Immature natural killer cell (primary cell): ENCODE measurements at places on chromosomes 11 and 22.

- no peak for DNase-seq
These were observed 41.1 kb downstream of the PACS1 start for GRCh38 chr11:66111158-66111557.

GRCh38 chr22:28898233-28898629 is 14.9 kb downstream of the ZNRF3 start:
- DNase-seq, result no peak

DNA sequence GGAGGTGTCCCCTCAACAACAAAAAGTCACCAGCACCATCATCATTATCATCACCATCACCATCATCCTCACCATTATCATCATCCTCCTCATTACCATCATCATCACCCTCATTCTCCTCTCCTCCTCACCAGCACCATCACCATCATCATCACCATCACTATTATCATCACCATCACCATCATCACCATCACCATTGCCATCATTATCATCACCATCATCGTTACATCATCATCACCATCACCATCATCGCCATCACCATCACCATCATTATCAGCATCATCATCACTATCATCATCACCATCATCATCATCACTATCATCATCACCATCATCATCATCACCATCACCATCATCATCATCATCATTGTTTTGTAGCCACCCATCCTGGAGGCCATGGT is 212.6 kb downstream of the MN1 start:
- no peak for DNase-seq

DNA sequence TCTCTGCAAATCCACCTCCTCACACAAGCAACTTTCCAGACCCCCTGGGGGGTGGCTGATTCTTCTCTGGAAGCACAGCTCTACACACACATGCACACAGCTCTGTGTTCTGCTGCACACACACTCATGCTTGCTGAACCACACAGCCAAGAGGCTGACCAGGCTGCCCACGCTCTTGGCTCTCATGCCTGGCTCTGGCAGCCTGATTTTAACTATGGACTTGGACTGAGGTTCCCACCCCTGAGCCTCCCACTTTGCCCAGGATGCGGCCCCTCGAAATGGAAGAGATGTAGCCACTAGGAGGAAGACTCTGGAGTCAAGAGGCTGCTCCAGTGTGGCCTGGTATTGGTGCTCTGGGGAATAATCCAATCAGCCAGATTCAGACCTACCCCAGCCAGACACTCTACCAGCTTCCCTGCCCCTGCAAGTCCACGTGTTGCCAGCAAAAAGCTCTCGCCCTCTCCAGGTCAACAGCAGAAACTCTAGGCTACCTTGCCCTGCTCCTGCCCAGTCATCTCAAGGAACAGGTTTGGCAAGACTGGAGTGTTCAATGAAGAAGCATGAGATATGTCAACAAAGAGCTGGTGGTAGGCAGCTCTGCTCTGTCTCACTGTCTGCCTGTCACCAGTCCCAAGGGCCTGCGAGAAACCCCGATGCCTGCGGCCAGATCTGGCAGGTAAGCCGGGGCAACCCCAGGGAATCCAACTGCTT is 8.8 kb upstream of the CASTOR1 start:
- no peak for DNase-seq

GRCh38 chr22:30452861-30453260 is 19.0 kb downstream of the SEC14L3 start:
- no peak for DNase-seq

GRCh38 chr11:44936951-44937543 is 13.6 kb downstream of the TP53I11 start:
- DNase-seq, result no peak

- no peak for DNase-seq
These were observed 16.4 kb upstream of the SHANK2 start for GRCh38 chr11:71268706-71269321.

- no peak for DNase-seq
These were observed 854.3 kb downstream of the KCNA4 start for GRCh38 chr11:29162491-29162890.

- DNase-seq, result no peak
These were observed 1.3 kb downstream of the ALG9 start for GRCh38 chr11:111870113-111870512.

DNA sequence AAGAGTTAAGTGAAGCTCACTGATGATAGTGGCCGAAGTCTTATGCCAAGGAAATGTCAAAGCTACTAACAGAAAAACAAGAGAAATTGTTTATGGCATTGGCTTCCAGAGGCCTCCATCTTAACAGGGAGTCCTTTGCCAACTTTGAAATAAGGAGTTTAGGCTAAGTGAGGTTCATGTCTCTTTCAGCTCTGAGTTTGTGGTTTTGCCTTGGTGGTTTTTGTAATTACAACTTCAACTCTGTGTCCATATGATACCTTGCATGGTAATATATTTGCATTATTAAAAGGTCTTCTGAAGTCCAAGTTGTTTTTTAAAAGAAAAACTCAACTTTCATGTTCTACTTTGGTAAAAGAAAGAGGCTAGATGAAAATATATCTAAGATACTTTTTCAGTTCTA is 31.4 kb upstream of the ANO5 start:
- no peak for DNase-seq

DNA sequence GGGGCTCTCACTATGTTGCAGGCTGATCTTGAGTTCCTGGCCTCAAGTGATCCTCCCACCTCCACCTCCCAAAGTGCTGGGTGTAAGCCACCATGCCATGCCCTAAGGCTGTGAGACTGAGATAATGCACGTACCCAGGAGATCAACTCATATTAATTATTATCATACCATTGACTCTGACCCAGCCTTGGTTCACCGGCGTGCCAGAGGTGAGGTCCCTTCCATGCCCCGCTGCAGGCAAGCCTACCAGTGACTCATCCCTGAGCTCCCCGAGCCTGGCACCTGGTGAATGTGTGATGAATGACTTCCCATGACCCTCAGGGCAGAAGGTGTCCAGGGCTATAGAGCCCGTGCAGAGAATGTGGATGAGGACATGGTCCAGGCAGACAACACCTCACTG is 12.1 kb downstream of the GAL3ST1 start:
- DNase-seq, result no peak

DNA sequence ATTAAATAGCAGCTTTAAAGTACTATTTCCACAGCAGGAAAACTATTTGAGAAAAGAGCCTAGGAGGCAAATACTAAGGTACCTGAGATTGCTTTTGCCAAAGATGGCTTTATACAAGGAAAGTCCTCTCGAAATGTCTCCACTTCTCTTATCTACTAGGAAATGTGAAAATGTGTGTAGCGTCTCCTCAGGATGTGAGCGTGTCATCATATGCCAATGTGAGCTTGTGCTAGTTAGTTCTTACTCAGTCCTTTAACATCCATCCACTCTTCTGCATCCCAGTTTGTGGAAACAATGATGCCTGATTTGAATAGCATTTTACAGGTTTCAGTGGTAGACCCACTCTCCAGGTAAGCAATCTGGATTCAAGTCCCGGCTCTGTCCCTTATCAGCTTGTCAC is 421.0 kb downstream of the DYNC2H1 start:
- no peak for DNase-seq

GRCh38 chr11:2290351-2290841 is 11.3 kb downstream of the C11orf21 start:
- no peak for DNase-seq

- DNase-seq, result no peak
These were observed 77.1 kb downstream of the UVRAG start for GRCh38 chr11:75891947-75892739.

DNA sequence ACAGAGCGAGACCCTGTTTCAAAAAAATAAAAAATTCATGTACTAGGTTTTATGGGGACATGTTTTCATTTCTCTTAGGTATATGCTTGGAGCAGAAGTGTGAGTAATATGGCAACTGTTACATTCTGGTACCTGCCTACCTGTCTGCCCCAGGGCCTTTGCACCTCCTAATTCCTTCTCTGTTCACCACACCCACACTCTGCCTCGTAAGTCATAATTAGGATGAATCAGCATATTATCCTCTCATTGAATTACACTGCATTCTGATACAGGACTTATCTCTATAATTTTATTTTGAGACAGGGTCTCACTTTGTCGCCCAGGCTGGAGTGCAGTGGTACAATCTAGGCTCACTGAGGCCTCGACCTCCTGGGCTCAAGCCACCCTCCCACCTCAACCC is 3.1 kb upstream of the RAPSN start:
- no peak for DNase-seq

GRCh38 chr11:9493492-9493891 is 32.7 kb downstream of the ZNF143 start:
- no peak for DNase-seq

DNA sequence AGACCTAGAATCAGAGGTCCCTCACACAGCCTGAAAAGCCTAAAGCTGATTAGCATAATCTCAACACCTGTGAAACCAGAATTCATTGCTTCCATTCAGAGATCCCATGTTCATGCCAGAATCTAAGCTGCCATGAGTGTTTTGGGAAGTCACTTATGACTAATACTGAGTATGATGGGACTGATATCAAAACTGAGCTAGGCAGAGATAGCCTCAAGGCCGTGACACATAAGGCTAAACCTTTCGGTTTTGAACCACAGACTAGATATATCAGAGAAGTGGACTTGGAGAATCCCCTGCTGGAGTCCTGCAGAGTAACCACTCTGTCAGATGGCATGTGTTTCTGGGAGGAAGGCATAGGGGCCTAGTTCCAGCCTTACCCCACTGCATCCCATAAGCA is 23.1 kb upstream of the GLYATL2 start:
- no peak for DNase-seq

GRCh38 chr11:113447621-113448315 is 27.4 kb downstream of the DRD2 start:
- DNase-seq, result no peak

- no peak for DNase-seq
These were observed at the start of gene TAGLN for GRCh38 chr11:117199053-117199915. Gene TAGLN (plus strand): TSS chr11:117199370. CDS start chr11:117203014, 3,644 bp downstream.

DNA sequence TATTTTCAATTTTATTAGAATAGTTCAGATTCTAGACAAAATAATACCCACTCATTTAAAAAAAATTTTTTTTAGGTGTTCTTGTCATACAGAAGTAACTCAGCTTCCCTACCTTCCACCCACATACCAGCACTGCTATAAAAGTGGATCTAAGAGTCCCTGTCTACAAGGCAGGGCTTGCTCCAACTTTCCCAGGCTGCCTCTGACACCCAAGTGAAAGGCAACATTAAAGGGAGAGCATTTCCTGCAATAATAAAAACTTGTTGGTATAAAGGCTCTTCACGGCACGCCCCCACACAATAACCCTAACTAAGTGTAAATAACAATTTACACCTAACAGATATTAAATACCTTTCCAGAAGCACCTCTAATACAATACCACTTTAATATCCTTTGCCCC is 127.2 kb downstream of the APOL5 start:
- no peak for DNase-seq

DNA sequence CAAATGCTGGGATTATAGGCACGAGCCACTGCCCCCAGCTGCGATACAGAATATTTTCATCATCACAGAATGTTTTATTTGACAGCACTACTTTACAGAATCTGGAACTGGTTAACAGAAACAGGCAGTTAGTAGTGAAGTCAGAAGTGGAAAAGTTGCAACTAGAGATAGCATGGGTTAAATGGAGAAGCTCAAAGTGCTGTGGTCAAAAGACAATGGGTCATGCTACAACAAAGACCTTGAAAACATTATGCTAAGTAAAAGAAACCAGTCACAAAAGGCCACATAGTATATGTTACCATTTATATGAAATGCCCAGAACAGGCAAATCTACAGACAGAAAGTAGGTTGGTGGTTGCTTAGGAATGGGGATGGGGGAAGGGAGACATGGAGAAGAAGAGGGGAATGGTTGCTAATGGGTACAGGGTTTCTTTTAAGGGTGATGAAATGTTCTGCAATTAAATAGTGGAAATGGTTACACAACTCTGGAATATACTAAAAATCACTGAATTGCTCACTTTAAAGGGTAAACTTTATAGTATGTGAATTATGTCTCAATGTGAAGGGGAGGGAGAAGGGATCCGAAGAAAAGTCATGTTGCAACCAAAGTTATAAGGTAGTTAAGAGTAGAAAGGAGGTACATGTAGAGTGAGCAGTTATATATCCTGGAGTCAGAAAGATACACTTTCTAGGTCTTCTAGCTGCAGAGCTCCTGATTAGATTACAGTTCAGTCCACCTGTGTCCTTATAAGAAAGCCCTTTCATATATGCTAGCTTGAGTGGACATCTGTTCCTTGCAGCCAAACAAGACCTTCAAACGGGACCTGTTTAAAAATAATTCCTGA is 46.3 kb upstream of the RAPSN start:
- DNase-seq, result no peak

DNA sequence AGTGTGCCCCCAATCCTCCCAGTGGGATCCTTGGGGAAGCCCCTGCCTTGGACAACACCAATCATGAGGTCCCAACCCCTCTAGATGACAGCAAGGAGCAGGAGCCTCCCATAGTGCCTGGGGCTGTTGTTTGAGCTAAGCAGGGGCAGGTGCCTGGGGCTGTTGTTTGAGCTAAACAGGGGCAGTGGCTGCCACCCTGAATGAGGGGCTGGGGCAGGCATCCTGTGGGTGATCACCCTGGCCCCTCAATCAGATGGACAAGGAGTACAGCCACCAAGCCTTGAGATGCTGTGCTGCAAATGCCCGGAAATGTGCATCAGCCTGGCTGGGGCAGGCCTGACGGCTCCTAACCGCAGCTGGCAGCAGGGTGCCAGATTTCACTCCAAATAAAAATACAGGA is 66.7 kb downstream of the MYEOV start:
- no peak for DNase-seq

- DNase-seq, result no peak
These were observed 30.6 kb upstream of the PANX2 start for GRCh38 chr22:50139843-50140415.

DNA sequence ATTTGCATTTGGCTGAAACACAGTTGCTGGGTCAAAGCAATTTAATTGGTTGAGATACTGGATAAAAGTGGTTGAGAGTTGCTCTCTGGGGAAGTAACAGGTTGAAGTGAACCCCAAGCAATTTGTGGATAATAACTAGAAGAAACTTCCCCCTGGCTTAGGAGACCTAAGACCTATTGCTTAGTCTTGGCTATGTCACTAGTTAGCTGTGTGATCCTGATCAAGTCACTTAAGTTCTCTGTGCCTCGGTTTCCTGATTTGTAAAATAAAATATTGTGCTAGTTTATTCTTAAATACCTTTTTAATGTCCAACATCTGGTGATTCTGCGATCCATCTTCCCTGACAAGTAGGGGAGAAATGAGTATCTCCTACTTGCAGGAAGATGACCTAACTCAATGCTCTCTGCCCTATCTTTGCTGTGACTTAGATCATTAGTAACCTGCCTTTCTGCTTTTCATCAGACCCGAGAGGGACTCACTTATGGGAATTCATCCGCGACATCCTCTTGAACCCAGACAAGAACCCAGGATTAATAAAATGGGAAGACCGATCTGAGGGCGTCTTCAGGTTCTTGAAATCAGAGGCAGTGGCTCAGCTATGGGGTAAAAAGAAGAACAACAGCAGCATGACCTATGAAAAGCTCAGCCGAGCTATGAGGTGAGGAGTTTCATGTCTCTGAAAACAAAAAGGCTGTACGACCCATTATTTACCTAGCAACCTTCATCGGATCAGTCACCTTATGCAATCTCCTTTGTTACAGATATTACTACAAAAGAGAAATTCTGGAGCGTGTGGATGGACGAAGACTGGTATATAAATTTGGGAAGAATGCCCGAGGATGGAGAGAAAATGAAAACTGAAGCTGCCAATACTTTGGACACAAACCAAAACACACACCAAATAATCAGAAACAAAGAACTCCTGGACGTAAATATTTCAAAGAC is 37.5 kb downstream of the EHF start:
- DNase-seq, result no peak

- no peak for DNase-seq
These were observed 44.7 kb downstream of the BIRC2 start for GRCh38 chr11:102391549-102392237.

GRCh38 chr11:86126862-86127261 is 58.0 kb upstream of the PICALM start:
- DNase-seq, result no peak
